T1000 (cell line): ENCODE measurements at places on chromosomes 7 and 10.

- no peak for DNase-seq
These were observed 14.8 kb downstream of the ITIH5 start for GRCh38 chr10:7651853-7652470.

- no peak for DNase-seq
These were observed 84.7 kb downstream of the RAMP3 start for GRCh38 chr7:45242261-45242660.

- no peak for DNase-seq
These were observed 279.0 kb downstream of the TCERG1L start for GRCh38 chr10:131032329-131033165.

GRCh38 chr7:108236681-108237415 is 106.7 kb upstream of the LAMB4 start:
- DNase-seq = no peak

- no peak for DNase-seq
These were observed 12.4 kb downstream of the ITIH2 start for GRCh38 chr10:7715515-7715914.
